ENCODE measurements at places on chromosomes 7 and 10.

DNA sequence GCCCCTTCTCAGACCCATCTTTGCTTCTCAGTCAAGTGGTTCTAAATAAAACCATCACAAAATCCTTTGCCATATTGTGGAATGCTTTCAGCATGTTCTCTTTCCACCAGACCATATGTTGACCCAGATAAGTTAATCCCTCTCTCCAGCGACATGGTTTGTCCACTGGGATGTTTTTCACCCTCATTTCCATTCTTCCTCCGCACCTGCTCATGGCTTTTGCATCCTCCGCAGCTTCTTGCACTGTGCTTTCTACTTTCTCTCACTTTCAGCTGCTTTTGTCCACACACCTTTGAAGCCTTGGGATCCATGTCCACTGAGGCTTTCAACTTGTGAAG lies 52.3 kb upstream of the WAC start:
- DNase-seq, result no peak

DNA sequence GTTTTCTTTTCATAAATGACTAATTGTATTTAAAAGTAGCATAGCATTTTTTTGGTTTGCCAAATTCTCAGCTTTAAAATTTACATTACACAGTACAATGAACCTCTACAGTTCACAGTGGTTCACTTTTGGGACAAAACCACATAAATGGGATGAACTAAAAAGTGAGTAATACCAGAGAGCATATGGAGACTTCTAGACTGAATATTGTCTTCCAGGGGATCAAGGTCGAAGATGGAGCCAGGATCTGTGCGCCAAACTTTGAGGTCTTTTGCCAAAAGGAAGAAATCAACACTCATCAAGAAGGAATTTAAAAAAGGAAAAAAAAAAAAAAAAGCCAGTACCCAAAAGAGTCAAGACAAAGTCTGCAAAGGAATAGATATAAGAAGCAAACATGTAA lies 87.5 kb downstream of the NEBL start:
- no peak for DNase-seq

- no peak for DNase-seq
Measured at GRCh38 chr10:61385231-61386001, 67.8 kb downstream of the TMEM26 start.

- no peak for DNase-seq
Measured at GRCh38 chr10:33099748-33100147, 141.7 kb upstream of the ITGB1 start.

DNA sequence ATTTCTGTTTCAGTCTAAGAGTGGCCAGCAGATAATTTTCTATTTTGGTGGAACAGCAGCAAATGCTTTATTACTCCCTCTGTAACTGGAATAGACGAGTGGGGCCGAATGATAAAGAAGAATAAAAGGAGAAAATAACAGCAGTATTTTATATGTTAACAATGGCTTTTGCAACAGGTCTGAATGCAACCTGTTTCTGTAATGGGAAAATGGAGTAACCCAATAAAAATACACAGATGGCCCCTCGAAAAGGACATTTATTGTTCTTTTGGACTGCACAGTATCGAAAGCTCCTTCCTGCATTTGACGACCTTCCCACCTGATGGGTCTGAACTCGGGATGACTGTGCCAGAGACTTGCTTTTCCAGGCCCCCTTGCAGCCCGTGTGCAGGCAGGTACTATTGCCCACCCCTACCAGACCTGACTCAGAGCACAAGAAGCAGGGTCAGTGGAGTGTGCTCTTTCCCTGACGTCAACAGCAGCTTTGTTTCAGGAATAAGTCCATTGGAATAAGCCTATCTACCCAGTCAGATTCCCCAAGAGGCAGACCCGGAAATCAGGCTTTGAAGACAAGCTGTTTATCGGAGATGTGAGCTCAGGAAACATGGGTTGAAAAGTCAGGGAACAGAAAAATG lies 306.5 kb upstream of the NEBL start:
- DNase-seq, result no peak

DNA sequence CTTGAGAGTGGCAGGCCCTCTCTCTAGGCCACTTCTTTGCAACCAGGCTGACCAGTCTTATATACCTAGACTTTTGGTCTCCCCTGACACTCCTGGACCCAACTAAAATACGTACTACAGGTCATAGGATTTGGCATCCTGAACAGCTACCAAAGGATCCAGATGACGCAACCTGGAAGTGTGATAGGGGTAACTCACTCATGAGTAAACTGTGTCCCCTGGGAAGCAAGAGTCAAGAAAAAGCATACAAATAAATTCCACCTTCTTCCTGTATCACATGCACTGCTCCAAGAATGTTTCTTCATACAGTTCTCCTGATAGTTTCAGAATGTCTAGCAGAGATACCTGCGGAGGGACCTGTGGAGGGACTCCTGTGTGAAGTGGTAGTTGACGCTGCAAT lies 172.3 kb downstream of the MDFIC start:
- no peak for DNase-seq

- DNase-seq, result no peak
Measured at GRCh38 chr10:50809596-50809995, 69.9 kb downstream of the ASAH2B start.

- peak; percentile 22 for DNase-seq
Measured at GRCh38 chr10:17109475-17110207, 20.0 kb downstream of the CUBN start.

- DNase-seq, result no peak
Measured at GRCh38 chr7:66507764-66508296, 120.9 kb upstream of the KCTD7 start.

DNA sequence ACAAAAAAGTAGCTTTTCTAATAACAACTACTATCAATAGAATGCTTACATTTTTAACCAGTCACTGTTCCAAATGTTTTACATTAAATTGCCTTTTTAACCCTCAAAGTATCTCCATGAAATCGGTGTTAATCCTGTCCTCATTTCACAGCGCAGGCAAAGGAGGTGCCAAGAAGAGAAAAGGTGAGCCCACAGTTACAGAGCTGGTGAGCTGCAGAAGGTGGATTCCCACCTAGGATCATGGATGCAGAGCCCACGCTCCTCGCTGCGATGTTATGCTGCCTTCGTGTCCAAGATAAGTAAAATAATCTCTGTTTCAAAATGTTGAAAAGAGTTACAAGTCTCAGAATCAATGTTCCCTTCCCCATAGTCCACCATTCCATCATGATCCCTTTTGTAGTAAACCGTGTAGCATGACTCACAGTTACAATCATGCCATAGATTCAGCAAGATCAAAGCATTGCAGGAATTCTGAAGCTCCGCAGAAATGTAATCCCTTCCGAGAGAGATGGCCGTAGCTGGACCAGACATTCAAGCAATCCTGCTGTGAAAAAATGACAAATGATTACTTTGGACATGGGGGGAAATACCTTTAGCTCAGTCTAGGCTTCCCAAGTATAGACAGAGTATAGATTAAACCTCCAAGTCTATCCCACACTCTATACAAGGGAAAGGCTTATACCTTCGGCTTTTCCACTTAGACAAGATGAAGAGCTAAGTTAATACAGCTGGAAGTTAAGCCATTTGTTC lies 394.7 kb upstream of the AKR1E2 start:
- DNase-seq, result no peak
